GM19239 (cell line): ENCODE measurements at places on chromosomes 16 and 17.

- DNase-seq: no peak
Measured at GRCh38 chr17:49409066-49409465, 5.6 kb downstream of the PHB1 start.

GRCh38 chr16:25210758-25211157, 6.0 kb upstream of the AQP8 start:
- DNase-seq: no peak

DNA sequence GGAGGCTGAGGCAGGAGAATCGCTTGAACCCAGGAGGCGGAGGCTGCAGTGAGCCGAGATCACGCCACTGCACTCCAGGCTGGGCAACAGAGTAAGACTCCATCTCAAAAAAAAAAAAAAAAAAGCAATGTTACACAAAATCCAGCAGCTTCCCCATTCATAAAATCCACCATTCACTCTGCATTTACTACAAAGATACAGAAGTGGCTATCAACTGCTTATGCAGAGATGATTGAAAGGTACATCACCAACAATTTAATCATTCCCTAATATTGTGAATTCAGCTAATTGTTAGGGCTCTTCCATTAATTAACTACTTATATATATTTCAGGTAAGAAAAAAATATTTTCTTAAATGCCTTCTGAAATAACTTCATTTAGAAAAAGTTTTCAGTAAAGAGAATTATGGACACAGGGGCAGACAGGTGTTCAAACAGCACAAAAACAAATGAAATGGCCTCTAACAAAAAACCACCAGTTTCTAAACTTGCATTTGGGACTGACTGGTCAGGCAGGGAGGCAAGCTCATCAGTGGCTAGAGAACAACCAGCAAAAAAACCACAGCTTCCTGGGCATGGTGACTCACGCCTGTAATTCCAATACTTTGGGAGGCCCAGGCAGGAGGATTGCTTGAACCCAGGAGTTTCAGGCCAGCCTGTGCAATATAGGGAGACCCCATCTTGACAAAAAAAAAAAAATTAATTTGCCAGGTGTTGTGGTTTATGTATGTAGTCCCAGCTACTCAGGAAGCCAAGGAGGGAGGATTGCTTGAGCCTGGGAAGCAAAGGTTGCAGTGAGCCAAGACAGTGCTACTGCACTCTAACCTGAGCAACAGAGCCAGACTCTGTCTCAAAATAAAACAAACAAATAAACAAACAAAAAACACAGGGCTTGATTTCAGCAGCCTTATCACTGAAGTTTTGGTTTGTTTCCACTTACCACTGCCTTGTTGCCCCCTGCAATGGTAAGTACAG, 26.3 kb downstream of the ERN1 start:
- DNase-seq: no peak

- DNase-seq: peak; percentile 72
Measured at GRCh38 chr17:73271072-73271471, 9.4 kb upstream of the CPSF4L start.

DNA sequence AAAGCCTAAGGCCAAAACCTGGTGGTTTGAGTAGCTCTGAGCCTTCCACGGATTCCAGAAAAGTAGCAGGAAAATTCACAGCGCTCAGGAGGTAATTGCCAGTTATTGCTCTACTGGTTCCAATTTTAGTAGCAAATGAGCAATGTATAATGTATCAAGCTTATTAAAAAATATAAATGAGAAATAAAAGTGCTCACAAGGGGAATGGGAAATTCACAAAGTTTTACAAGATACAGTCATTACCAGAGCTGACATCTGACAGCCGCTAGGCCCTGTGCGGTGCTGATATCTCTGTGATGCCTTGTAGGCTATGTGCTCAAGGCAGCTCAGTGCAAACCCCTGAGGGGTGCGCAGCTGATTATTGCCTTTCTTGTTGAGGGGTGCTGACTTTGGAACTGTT, 47.5 kb downstream of the HS3ST3A1 start:
- DNase-seq: no peak

DNA sequence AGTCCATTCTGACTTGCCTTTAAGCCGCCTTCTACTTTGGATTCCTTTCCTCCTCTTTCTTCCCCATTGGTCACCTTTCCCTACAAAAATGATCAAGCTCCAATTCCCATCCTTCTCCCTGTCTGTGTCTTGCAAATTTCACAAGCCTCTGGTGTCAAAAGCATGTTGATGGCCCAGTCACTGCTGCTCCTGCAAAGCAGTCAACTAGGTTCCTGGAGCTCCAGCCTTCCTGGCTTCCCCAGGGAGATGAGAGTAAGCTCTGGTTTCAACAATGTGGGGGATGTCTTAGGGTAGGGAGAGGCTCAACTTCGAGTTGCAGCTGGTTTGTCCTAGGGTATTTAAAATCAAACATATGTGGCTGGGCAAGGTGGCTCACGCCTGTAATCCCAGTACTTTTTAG, 36.1 kb upstream of the HELZ start:
- no peak for DNase-seq

GRCh38 chr17:49241692-49242397, 11.3 kb upstream of the PHOSPHO1 start:
- no peak for DNase-seq

GRCh38 chr16:49278944-49279725, 2.5 kb downstream of the CBLN1 start:
- DNase-seq: no peak

DNA sequence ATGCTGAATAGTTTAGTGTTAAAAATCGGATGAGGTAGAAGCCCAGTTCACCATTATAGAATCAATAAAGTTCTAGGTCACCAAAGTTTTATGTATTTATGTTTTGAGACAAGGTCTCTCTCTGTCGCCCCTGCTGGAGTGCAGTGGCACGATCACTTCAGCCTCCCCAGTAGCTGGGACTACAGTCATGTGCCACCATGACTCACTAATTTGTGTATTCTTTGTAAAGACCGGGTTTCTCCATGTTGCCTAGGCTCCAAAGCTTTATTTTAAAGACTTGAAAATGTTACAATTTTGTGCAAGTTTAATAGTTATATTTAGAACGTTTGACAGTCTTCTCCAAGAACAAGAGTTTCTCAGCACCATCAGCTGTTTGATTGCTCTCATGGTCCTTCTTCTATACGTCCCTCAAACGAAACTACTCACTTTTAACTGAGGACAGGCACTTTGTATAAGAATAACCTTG, 32.1 kb downstream of the NDE1 start:
- DNase-seq: no peak

GRCh38 chr17:16988749-16989229, 16.9 kb upstream of the TNFRSF13B start:
- no peak for DNase-seq

- no peak for DNase-seq
Measured at GRCh38 chr16:85550953-85551924, 61.9 kb upstream of the GSE1 start.

DNA sequence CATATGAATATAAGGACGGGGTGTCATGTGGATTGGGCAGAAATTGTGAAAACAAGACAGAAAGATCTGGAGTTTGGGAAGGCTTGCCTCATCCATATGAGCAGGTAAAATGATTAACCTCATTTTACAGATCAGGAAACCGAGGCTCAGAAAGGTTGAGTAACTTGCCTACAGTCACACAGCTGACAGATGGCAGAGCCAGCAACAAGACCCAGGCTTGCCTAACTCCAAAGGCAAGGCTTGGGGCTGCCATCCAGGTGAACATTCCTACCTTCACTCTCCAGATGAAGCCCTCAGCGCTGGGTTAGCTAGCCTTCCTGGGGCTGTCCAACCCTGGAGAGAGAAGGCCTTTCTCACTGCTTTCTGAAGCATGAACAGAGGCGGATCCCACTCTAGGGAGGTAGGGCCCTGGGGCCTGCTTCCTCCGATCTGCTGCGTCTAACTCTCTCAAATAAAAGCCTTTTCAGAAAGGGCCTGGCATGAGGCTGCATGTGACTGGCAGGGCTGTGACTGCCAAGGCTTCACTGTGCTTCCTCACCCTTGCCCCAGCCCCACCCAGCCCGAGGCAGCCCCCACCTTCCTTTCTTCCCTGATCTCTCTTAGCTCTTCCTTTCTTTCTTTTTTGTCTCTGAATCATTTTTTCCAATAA, 107.8 kb downstream of the GNAO1 start:
- DNase-seq: no peak

DNA sequence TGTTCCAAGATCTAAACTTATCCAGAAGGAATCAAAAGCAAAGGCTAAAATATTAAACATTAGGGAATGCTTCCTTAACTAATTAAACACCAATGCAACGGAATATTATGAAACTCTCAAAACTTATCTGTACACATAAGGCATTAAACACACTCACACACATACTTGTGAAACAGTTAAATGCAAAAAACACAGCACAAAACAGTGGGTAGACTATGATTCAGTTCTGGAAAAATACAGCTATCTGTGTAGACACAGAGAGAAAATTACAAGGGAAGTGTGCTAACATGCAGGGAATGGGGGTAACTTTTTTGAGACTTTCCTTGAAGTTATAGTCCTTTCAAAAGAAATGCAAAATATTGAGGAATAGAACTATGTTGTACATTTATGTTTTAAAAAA, 36.7 kb upstream of the CCL1 start:
- no peak for DNase-seq

GRCh38 chr16:88763502-88764053, 21.4 kb downstream of the PIEZO1 start:
- DNase-seq: no peak

DNA sequence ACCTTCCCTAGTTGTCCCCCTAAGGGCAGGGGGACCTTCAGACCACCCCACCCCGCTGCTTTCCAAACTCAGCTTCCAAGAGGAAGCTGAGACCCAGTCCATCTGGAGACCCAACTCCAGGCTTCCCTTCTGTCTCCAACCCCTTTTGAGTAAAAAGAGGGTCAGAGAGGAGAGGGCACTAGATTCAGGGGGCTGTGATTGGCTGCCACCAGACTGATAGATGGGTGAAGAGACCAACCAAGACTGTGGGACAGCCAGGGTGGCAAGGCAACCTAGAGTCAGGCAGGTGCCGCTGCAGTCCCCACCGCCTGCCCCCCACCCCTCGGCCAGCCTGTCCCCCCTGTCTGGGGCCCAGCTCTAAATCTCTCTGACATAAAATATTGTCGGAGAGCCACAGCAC, 92.5 kb downstream of the SDK2 start:
- DNase-seq: peak; percentile 28

DNA sequence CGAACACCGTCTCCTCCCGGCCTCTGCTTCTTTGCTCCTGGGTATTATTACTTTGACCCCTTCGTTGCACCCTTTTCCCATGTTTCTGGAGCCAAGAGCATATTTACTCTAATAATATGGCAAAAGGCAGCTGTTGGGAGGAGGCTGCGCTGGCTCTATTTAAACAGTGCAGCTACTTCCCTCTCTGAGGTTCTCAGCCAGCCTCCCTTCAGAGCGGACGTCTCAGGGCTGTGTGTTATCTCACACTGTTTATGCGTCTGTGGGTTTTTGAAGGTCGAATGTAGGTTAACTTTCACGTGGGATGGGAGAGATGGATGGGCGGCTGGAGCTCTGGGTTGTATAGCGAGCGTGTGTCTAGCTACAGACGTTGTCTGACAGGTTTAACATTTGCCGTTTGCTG, 45.3 kb downstream of the COX4I1 start:
- no peak for DNase-seq

DNA sequence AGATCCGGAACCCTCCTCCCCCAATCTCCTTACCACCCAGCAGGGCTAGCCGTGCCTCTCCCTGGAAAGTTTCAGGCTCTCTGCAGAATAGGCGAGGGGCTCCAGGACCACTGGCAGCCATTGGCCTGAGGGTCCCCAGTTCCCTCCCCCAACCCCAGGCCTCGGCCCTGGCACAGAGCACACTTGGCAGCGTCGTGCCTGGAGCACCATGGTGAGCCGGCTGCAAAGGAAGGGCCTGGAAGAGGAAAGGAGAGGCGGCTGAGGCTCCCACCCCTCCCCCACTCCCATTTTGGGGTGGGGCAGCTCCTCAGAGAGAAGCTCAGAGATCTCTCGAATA, 369 bp upstream of the BTBD17 start:
- DNase-seq: no peak

DNA sequence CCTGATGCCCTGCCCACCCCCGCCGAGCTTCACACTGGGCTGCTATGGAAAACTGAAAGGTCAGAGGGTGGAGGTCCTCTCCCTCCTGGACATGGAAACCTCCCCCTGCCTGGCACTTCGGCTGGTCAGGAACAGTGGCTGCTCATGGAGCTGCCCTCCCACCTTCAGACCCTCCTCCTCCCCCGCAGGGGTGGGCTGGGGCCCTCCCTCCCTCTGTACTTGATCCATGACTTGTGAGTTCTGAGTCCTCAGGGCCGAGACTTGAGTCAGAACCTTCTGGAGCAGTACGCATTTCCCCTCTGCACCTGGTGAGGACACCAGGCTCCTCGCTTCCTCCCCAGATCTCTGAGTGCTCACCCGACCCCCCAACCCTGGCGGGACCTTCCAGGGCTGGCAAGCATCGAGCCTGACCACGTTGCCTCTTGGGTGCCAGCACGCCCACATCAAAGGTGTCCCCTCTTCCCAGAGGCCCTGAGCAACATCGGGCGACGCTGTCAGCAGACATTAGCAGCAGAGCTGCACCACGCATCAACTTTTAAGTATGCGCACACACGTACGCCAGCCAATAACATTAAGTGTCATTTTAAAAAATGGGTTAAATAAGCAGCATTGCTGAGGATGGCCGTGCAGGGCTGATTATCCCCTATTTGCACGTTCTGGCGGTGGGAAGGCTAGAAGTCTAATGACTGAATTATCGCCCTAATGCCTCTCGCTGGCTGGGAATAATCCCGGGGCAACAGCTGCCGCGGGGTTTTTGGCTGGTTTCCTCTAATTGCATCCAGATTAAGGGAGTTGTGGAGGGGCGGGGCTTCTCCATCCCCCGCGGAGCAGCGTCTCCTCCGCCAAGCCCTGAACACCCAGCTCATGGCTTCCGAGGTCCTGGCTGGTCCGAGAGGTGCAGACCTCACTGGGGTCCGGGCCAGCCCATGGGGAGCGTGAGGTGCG, 98.0 kb downstream of the TBC1D16 start:
- no peak for DNase-seq

- no peak for DNase-seq
Measured at GRCh38 chr16:61681673-61682072, 354.6 kb downstream of the CDH8 start.

DNA sequence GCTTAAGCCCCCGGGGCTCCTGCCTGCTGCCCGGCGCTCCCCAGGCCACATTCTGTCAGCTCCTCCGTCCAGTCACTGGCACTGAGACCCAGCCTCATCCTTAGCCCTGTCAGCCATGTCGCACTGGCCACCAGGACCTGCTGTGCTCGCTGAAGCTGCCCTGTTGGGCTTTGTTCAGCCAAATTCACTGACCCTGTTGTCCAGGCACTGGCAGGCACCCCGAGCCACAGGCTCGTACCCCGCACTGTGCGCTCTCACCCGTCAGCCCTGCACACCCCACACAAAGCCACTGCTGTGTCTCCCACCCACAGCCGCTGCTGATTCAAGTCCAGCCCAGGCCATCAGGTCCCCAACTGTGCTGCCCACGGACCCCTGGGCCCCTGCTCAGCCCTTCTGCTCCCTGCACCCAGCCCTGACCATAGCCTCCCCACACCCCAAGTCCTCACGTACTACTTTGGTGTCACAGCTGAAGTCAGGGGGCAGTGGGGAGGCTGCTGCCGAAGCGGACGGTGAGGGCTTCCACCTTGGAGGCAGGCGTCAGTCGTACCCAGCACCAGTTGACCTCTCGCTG, 131.5 kb upstream of the CHMP6 start:
- DNase-seq: no peak

- DNase-seq: no peak
Measured at GRCh38 chr17:2051061-2051932, 3.6 kb upstream of the HIC1 start.

GRCh38 chr16:72013888-72014581, 5.5 kb downstream of the DHODH start:
- DNase-seq: no peak

- peak; percentile 28 for DNase-seq
Measured at GRCh38 chr16:24036614-24037013, 200.8 kb downstream of the PRKCB start.
